ENCODE measurements at places on chromosomes 12 and 14. TPM values are rescaled to one million over a fixed set of nuclear protein-coding genes. Genes with fewer than 3 reads are reported as not detected.
A peak's percentile ranks its signal among the peaks of the same experiment; 100 is the strongest.

- DNase-seq: no peak
Observed at GRCh38 chr12:28578361-28578760, 388.1 kb downstream of the CCDC91 start.

GRCh38 chr12:87813476-87814234 lies 215.5 kb downstream of the C12orf50 start:
- DNase-seq: no peak

Gene RGS6
- total RNA-seq: not detected

Gene PTPN6
- total RNA-seq: 1.8 TPM

Gene IGF1
- total RNA-seq: 0.85 TPM

DNA sequence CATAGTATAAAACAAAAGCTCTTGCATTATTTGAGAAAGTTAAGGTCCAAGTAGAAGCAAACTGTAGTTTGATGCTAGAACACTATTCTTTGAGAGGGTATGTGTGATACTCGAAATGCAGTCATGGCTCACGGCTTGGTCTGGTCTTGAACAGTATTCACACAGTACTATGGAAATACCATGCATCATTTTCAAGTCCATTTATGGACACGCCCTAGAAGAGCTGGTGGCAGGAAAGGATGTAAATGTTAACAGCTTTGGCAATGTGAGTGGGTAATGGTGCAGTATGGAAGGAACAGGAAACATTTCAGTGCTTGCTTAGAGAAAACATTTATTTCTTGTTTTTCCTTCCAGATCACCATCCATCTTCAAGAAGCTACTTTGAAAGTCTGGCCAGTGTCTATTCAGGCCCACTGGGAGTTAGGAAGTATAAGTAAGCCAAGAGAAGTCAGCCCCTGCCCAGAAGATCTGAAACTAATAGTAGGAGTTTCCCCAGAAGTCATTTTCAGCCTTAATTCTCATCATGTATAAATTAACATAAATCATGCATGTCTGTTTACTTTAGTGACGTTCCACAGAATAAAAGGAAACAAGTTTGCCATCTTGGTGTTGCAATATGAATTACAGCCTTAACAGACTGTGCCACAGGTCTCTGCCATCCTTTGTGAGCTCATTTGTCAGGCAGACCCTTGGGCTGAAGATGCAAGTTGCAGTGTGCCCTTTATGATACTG lies 5.7 kb upstream of the AKAP5 start:
- DNase-seq: no peak

GRCh38 chr12:122827258-122827657 lies 8.0 kb upstream of the HIP1R start:
- no peak for DNase-seq

- DNase-seq: no peak
Observed at GRCh38 chr14:82029038-82029437, 495.4 kb upstream of the SEL1L start.

DNA sequence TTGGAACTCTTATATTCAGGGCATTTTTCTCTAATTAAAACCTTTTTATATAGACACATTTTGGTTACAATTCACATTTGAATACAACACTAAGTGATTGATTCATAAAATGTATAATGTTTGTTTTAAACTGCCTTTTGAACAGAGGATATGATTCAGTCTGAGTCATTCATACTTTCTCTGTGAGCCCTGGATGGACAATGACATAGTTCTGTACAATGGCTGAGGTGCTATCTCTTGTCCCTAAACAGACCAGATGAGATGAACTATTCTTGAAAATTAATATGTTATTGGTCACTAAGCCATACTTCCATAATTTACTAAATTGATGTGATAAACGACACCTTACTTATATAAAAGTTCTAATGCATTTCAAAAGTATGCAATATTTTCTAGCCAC lies 199.7 kb upstream of the ATXN7L3B start:
- peak; percentile 81 for DNase-seq
